T-helper 2 cell (primary cell): ENCODE measurements at places on chromosomes 3 and 15.

DNA sequence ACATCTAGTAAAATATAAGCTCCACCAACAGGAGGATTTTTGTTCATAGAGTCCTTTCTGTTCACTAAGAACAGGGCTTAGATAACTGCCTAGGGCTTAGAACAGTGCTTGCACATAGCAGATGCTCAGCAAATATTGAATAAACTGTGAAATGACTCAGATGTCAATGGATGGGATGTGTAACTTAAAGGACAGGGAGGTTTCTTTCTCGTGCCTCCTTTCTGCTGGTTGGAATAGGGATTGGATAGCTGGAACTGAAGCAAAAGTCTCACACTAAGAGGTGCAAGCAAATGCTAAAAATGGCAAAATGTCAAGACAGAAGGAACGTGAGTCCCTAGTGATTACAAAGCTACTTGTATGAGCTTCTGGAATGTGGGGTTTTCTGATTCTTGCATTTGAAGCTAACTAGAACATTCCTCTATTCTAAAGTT, 392.8 kb upstream of the WNT5A start:
- DNase-seq: no peak

DNA sequence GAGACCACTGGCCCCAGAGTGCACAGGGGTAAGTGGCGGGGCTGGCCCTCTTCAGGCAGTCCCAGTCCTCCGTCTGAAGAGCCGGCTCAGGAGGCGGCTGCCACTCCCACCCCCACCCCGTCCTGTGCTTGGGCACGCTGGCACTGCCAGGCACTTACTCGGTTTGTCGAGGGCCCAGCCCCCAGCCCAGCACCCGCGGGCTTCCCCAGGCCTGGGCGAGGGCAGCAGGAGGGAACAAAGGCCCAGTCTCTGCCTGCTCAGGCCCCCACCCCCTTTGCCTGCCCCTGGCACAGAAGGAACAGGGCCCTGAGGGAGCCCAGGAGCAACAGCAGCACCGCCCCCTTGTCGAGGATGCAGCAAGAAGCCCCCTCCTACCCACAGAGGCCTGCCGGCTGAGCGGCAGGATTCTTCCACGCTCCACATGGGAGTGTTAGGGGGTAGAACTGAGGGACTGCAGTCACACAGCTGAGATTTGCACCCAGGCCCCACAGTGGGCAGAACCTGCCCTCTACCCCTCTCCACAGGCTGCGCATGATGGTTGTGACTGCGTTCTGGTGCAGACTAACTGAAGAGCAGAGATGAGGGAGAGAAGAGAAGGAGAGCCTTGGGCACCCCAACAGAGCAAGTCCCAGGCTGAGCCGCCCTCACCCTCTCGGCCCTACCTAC, 8.9 kb downstream of the DUSP7 start:
- DNase-seq: no peak

GRCh38 chr3:46090161-46090591, 62.9 kb upstream of the XCR1 start:
- no peak for DNase-seq

GRCh38 chr3:63395960-63396359, 117.9 kb downstream of the SYNPR start:
- no peak for DNase-seq

DNA sequence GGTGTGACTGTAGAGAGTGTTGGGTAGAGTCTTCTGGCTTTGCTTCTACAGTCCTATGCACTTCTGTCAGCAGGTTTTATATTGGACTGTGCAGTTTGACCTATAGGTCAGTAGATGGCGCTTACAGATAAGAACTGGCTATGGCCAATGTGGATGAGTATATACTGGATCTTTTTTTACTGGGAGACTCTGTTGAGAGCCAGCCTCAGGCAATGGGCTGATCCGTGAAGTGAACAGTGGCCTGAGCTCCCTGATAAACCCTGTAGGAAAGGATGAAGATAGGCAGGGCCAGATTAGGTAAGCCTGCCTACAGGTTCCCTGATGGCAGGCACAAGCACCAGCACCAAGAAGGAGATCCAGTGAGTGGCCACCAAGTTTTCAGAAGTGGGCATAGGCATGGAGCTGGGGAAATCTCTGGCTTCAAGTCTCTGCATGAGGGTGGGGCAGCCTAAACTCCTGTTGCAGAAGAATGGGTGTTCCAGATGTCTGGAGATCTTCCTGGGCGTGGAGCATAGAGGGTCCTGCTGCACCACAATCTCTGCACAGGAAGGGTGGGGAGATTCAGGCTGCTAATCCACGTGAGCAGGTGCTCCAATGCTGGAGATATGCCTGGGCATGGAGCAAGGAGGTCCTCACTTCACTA, 326.0 kb upstream of the SGO1 start:
- no peak for DNase-seq

DNA sequence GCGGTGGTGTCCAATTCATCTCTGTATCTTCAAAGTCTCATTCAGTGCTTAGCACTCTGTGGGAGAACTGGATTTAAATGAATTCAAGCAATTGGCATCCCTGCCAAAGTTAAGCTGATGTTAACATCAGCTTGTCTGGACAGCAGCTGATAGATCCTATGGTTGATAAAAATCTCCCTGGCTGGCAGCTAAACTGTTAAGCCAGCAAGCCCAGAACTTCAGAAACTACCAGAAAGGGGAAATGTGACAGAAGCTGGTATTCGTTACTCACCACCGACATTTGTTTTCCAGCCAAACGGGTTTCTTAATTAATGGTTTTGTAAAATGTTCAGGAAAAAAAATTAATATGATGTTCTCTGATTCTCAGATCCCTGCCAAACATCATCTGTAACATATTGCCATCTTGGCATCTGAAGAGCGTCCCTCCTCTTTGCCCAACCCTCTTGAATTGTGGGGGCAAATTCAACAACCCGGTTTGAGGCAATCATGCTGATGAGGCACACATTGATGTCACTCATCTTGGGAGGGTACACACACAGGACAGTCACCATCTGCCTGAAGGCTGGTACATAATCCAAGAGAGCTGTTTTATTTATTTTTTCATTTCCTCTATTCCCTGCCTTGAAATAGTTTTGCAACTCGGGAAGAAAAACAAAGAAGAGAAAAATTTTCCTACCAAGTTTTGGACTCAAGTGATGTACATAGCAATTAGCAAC, 76.3 kb upstream of the ABHD17C start:
- DNase-seq: no peak

- DNase-seq: no peak
Observed at GRCh38 chr3:123099331-123100192, 32.7 kb downstream of the PDIA5 start.
